ENCODE measurements at places on chromosomes 2 and 18. TPM values are rescaled to one million over a fixed set of nuclear protein-coding genes. Genes with fewer than 3 reads are reported as not detected.

- peak; percentile 13 for DNase-seq
- H3K36me3 ChIP-seq = no peaks in the 10 kb centered on the region
- H3K27ac ChIP-seq = no peak overlapping the region
- H3K4me3 ChIP-seq = no peak overlapping the region
Measured at GRCh38 chr2:159201360-159202063, 85.0 kb downstream of the WDSUB1 start.

DNA sequence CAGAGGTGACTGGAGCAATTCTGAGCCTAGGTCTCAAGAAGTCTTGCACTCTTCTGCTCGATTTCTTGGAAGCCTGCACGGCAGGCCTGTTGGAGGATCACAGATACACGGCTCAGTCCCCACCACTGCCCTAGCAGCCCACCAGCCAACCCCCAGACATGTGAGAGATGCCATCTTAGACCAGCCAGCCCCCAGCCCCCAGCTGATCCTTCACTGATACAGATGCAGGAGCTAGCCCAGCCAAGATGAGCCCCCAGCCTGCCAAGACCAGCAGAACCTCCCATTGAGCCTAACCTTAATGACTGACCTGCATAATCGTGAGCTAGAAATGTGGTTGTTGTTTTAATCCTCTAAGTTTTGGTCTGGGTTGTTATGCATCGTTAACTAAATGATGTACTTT, 47.5 kb downstream of the INHBB start:
- H3K27ac ChIP-seq = no peak overlapping the region
- no peaks in the 10 kb centered on the region for H3K27me3 ChIP-seq
- no peaks in the 10 kb centered on the region for H3K36me3 ChIP-seq
- DNase-seq = no peak
- H3K4me1 ChIP-seq = no peaks in the 10 kb centered on the region
- H3K4me3 ChIP-seq = no peak overlapping the region

- H3K36me3 ChIP-seq = no peaks in the 10 kb centered on the region
- DNase-seq = no peak
- no peak overlapping the region for H3K4me3 ChIP-seq
- peaks cover 14% of the 10 kb centered on the region for H3K4me1 ChIP-seq
Measured at GRCh38 chr2:100632759-100633158, 70.0 kb downstream of the PDCL3 start.

DNA sequence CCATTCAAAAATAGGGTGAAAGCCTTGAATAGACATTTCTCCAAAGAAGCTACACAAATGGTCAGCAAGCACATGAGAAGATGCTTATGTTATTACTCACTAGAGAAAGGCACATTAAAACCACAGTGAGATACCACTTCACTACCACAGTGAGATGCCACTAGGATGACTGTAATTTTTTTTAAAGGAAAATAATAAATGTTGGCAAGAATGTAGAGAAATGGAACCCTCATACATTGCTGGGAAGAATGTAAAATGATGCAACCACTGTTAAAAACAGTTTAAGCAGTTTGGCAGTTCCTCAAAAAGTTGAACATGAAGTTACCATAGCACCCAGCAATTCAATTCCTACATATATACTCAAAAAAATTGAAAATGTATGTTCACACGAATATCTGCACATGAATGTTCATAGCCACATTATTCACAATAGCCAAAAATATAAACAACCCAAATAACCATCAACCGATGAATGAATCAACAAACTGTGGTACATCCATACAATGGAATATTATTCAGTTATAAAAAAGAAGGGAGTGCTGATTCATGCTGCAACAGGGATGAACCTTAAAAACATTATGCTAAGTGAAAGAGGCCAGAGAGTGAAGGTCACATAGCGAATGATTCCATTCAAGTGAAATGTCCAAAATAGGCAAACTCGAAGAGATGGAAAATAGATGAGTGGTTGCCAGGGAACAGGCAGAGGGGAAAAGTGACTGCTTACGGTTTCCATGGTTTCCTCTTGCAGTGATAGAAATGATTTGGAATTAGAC, 156.2 kb upstream of the NDUFV2 start:
- no peaks in the 10 kb centered on the region for H3K4me1 ChIP-seq
- H3K27me3 ChIP-seq = no peaks in the 10 kb centered on the region
- no peak overlapping the region for H3K27ac ChIP-seq
- no peaks in the 10 kb centered on the region for H3K36me3 ChIP-seq

DNA sequence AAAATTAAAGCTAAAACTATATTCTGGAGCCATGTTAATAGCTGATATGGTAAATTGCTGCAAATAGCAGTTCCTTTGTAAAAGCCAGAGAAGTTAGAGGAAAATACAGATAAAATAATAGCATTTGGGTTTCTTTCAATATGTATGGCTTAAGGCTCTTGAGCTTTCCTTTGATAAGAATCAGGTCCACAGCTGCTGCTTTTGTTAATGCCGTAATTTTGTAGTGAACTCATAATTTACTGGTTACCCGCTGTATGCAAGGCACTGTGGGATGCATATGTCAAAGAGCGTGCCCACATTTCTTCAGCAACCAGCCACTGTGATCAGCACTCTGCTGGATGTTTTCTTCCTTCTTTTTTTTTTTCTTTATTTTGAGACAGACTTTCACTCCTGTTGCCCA, 79.1 kb downstream of the MOGAT1 start:
- no peaks in the 10 kb centered on the region for H3K4me1 ChIP-seq
- no peak for DNase-seq
- no peaks in the 10 kb centered on the region for H3K27me3 ChIP-seq
- H3K4me3 ChIP-seq = no peak overlapping the region
- H3K27ac ChIP-seq = no peak overlapping the region

DNA sequence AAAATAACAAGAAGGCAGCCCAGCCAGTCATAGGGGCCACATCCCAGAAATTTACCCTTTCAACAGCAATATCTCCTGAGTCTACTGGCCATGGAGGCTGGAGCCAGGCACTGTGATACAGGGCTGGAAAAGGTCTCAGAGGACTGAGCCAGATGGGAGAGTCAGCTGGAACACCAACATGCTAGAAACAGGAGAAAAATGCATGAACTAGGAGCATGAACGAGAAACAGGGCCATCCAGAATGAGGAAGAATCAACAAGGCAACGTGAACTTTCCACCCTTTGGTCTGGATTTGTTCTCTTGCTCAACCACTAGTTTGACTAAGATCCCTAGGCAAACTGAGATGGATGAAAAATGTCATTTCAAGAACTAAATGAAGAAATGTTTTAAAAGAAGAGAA, 13.1 kb downstream of the PID1 start:
- no peak for DNase-seq
- no peaks in the 10 kb centered on the region for H3K4me1 ChIP-seq
- no peaks in the 10 kb centered on the region for H3K36me3 ChIP-seq
- no peaks in the 10 kb centered on the region for H3K27me3 ChIP-seq

GRCh38 chr2:44286884-44287638, 11.8 kb downstream of the SLC3A1 start:
- H3K4me3 ChIP-seq = no peak overlapping the region
- no peak overlapping the region for H3K27ac ChIP-seq
- no peak for DNase-seq
- H3K36me3 ChIP-seq = no peaks in the 10 kb centered on the region

GRCh38 chr2:222050981-222051380, 247.8 kb downstream of the PAX3 start:
- no peak overlapping the region for H3K27ac ChIP-seq
- no peaks in the 10 kb centered on the region for H3K36me3 ChIP-seq
- H3K4me3 ChIP-seq = no peak overlapping the region
- no peaks in the 10 kb centered on the region for H3K4me1 ChIP-seq
- no peaks in the 10 kb centered on the region for H3K27me3 ChIP-seq

- DNase-seq = no peak
- no peaks in the 10 kb centered on the region for H3K36me3 ChIP-seq
- no peaks in the 10 kb centered on the region for H3K27me3 ChIP-seq
- no peak overlapping the region for H3K27ac ChIP-seq
- no peak overlapping the region for H3K4me3 ChIP-seq
Measured at GRCh38 chr2:17879137-17879912, 858 bp downstream of the KCNS3 start.

- H3K4me3 ChIP-seq = no peak overlapping the region
- H3K27me3 ChIP-seq = no peaks in the 10 kb centered on the region
- no peaks in the 10 kb centered on the region for H3K36me3 ChIP-seq
- no peak overlapping the region for H3K27ac ChIP-seq
- no peaks in the 10 kb centered on the region for H3K4me1 ChIP-seq
Measured at GRCh38 chr18:37575646-37576045, 10.0 kb upstream of the CELF4 start.

GRCh38 chr18:35407871-35408481, 30.8 kb upstream of the ZNF396 start:
- no peak overlapping the region for H3K4me3 ChIP-seq
- H3K27ac ChIP-seq = no peak overlapping the region
- peak; percentile 70 for DNase-seq
- no peaks in the 10 kb centered on the region for H3K27me3 ChIP-seq
- no peaks in the 10 kb centered on the region for H3K4me1 ChIP-seq

DNA sequence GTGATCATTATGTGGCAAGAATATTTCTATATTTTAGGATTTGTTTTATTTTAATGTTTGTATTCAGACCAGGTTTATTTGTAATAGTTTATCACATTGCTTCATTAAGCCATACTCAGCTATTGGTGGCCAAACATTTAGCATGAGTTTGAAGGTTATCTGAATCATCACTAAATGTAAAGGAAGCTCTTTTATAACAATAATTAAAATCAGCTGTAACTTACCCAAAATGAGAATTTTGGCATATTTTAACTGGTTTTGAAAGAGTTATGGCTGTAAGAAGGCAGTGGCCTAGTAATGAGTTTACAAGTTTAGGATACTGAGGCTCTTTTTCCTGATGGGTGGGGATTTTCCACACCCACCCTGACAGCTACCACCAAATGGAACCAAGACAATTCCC, 177.8 kb downstream of the EN1 start:
- no peak for DNase-seq
- H3K27ac ChIP-seq = no peak overlapping the region
- H3K4me3 ChIP-seq = no peak overlapping the region
- no peaks in the 10 kb centered on the region for H3K27me3 ChIP-seq
- no peaks in the 10 kb centered on the region for H3K4me1 ChIP-seq

DNA sequence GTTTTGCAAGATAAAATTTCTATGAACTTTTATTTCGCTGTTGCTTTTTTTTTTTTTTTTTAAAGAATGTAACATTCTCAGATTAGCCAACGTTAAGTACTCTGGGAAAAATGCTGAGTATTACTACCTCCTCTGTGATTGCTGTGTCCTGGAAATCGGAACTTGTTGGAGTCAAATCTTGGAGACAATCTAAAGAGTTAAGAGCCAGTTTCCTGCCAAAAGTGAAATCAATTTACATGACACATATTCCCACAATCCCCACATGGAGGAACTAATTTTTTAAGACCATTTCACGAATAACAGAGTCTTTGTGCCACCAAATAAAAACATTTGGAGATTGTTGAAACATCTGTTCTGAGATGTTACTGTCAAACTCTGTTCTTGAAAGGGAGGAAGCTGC, 127.8 kb downstream of the MEP1B start:
- no peak for DNase-seq
- no peak overlapping the region for H3K27ac ChIP-seq
- no peaks in the 10 kb centered on the region for H3K27me3 ChIP-seq
- H3K4me3 ChIP-seq = no peak overlapping the region
- H3K36me3 ChIP-seq = no peaks in the 10 kb centered on the region

DNA sequence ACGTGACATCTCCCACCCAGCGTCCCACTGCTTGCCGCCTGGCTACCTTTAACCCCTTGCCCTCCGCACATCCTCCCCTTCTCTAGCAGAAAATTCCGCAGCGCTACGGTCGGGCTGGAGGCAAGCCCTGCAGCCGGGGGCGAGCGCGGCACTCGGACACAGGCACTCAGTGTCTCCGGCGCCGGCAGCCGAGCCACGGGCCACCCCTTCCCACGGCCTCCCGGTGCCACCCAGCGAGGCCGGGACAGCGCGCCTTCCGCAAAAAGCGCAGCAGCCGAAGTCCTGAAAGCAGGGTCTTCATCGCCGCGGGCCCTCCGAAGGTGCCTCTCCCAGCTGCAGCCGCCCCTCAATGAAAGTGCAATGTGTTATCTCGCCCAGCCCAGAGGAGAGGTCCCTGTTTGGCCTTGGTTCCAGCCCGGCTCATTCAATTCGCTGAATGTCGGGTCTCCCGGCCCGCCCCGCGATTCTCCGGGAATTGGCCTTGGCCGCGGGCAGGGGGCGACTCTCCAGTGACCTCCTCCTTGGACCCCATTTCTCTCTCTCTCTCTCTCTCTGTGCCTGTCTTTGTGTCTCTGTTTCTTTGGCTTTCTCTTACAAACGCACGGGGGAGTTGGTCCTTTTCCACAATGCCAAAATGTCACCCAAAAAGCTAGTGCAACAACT, 1.1 kb downstream of the DLGAP1 start:
- no peak overlapping the region for H3K4me3 ChIP-seq
- no peaks in the 10 kb centered on the region for H3K4me1 ChIP-seq
- H3K27me3 ChIP-seq = peaks cover 2% of the 10 kb centered on the region

DNA sequence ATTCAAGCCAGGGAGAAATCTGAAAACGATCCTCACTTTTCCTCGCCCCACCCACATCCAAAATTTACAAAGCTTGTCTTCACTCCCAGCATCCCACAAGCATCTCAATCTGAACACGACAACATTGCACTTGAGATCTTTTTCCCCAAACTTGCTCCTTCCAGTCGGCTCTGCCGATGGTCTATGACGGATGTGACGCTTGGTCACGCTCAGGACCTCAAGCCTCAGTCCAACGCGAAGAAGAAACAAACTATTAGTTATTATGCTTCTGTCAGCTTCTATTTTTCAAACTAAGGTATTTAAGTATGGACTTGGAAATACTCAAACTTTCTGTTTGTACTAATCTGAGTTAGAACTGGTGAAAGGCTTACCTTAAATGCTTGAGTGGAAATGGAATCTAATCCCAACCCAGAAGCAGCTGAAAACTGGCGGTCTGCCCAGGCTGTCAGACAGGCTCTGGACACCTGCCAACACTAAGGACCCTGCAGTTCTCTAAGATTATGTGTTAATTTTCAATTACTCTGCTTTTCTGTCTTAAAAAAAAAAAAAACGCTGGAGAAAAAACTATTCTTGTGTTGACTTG, 132.1 kb upstream of the DNMT3A start:
- no peak for DNase-seq
- H3K27me3 ChIP-seq = no peaks in the 10 kb centered on the region
- no peaks in the 10 kb centered on the region for H3K4me1 ChIP-seq
- no peaks in the 10 kb centered on the region for H3K36me3 ChIP-seq

- no peaks in the 10 kb centered on the region for H3K27me3 ChIP-seq
- no peak overlapping the region for H3K27ac ChIP-seq
- no peaks in the 10 kb centered on the region for H3K36me3 ChIP-seq
- DNase-seq = no peak
Measured at GRCh38 chr2:215274829-215275228, 37.0 kb upstream of the ATIC start.

DNA sequence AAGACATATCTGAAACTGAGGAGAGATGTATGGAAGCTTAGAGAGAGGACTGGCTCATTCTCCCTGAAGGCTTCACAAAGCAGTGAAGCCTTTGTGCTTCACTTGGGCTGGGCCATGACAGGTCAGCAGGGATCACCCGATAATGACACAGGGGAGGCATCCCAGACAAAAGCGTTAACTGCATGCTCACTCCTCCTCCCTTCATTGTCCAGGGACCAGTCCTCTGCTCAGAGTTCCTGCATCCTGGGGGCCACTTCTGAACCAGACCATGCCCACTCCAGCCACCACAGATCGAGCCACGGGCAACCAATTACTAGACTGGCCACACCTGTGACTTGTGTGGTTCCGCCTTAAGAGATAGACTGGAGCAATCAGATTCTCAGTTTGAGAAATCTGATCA, 236.0 kb downstream of the CLIP4 start:
- H3K4me1 ChIP-seq = no peaks in the 10 kb centered on the region
- no peaks in the 10 kb centered on the region for H3K36me3 ChIP-seq
- no peaks in the 10 kb centered on the region for H3K27me3 ChIP-seq
- no peak overlapping the region for H3K27ac ChIP-seq
- no peak for DNase-seq

The MAL gene
- 124 TPM for total RNA-seq

Data from naive thymus-derived CD4-positive, alpha-beta T cell (primary cell).